ENCODE measurements at places on chromosomes 7 and 10. TPM values are rescaled to one million over a fixed set of nuclear protein-coding genes. Genes with fewer than 3 reads are reported as not detected.

Gene COL28A1
- 5.7 TPM for total RNA-seq

- DNase-seq = no peak
These were observed 83.9 kb downstream of the PARD3 start for GRCh38 chr10:34731213-34731612.

DNA sequence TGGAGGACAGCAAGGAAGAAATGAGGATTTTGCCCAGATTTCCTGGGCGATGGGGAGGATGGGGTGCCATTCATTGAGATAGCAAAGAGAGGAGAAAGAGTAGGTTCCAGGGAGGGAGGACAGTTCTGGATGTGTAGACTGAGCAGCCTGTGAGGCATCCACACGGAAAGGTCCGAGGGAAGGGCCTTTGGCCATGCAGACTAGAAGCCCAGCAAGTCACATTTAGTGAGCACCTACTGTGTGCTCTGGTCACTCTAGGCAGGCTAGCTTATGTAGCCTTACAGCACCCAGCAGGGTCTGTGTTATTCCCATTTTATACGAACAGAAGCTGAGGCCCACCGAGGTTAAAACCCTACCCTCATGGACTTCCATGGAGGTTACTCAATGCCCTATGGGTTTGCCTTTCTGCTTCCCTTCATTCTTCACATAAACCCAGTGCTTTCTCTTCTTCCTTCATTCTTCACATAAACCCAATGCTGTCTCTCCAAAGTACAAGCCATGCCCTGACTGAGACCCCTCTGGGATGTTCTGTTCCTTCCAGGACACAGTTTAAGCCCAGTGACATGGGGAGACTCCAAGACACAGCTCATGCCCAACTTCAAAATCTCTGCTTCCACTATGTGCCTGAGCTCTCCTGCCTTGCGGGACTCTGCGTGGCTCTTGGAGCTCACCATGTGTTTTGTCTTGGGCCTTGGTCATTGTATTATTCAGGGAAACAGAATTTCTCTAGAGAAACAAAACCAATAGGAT, 13.7 kb downstream of the IL2RA start:
- no peak for DNase-seq

Gene ATG9B
- total RNA-seq = not detected

DNA sequence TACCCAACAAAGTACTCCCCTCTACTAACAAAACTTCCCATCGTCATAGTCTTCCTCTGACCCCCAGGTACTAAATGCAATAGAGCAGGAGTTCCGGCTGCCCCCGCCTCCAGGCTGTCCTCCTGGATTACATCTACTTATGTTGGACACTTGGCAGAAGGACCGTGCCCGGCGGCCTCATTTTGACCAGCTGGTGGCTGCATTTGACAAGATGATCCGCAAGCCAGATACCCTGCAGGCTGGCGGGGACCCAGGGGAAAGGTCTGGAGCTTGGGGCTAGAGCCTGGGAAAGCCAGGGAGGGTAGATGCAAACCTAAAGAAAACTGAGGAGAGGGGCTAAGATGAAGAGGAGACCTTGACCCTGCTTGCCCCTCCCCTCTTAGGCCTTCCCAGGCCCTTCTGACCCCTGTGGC, 15.3 kb downstream of the EPHB6 start:
- peak; percentile 46 for DNase-seq

Data from breast epithelium (tissue), 4 donors.